ENCODE measurements at places on chromosomes 5 and 9. TPM values are rescaled to one million over a fixed set of nuclear protein-coding genes. Genes with fewer than 3 reads are reported as not detected.

- no peak for DNase-seq
Observed at GRCh38 chr5:106732624-106733023, 938.1 kb downstream of the EFNA5 start.

DNA sequence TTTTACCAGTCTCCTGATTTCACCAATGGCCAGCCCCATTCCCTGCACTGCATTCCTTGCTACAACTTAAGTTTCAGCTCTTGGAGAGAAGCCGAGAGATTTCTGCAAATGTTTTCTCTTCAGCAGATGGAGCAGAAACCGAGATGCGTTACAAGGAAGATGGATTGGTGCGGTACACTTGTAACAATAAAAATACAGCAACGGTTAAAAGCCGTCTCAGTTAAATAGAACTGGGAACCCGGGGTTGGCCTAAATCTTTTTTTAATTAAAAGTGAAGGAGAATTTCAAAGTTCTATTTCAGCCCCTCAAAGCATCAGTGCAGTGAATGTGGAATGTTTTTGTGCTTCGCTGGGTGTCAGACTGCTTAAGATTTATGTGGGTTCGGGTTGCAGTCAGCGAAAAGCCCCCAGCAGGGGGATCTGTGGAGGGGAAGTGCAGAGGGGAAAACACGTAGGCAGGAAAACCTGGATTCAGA, 19.8 kb downstream of the BRINP1 start:
- DNase-seq: no peak

DNA sequence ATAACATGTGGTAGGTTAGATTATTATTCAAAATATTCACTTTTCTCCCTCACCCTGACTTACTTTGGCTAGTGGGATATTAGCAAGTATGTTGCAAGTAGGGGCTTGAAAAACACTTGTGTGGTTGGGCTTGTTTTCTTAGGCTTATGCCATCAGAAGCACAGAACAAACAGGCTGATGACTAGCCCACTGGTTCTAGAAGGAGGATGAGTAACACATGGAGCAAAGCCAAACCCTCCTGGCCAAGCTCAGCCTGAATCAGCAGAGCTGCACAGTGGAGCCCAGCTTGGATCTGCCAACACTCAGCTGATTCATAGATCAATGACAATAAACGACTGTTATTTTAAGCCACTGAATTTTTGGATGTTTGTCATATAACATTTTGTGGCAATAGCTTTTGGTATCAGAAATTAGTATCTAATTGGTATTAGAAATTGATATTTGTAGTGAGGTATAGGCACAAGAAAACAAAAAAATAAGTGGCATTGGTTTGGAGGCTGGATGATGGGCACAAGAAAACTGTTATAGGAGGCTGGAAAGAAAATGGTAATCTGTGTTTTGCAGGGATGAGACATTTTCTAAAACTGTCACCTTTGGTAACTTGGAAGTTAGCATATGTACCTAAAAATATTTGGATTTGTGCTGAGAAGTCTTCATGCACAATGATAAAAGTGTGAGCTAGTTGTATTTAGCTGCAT, 46.1 kb upstream of the ZBED3 start:
- peak; percentile 97 for DNase-seq

DNA sequence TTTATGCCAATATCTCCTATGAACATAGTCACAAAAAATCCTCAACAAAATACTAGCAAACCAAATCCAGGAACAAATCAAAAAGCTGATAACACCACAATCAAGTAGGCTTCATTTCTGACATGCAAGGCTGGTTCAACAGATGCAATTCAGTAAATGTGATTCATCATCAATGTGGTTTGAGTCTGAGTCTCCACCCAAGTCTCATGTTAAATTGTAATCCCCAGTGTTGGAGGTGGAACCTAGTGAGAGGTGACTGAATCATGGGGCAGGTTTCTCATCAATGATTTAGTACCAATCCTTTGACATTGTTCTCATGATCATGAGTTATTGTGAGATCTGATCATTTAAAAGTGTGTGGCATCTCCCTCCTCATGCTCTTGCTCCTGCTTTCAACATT, 1072.7 kb downstream of the NR2F1-AS1 start:
- no peak for DNase-seq

ARL14EPL gene
- polyA plus RNA-seq: not detected
